Fibroblast of lung (primary cell): ENCODE measurements at places on chromosomes 4 and X.

DNA sequence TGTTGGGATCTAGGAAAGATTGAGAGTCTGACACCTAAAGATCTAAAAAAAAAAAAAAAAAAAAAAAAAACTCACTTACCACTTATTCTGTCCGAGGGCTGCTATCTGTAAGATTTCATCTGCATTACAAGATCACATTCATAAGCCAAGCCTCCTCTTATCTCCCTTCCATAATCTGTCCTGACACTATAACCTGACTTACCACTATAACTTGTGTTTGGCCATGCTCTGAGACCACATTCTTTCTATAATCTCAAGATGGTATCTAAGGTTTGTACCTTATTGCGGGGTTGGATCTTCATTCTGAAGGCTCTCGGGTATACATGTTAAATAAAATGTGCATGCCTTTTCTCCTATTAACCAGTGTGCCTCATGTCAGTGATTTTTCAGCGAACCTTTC lies 144.4 kb downstream of the MAGEB17 start:
- no peaks in the 10 kb centered on the region for H3K4me1 ChIP-seq
- no peaks in the 10 kb centered on the region for H3K36me3 ChIP-seq
- no peak for DNase-seq
- H3K27me3 ChIP-seq, result no peaks in the 10 kb centered on the region

GRCh38 chr4:118849867-118850487 lies 14.1 kb upstream of the SEC24D start:
- no peaks in the 10 kb centered on the region for H3K27me3 ChIP-seq
- H3K27ac ChIP-seq, result no peak overlapping the region
- H3K4me1 ChIP-seq, result peaks cover 2% of the 10 kb centered on the region
- DNase-seq, result no peak
- H3K36me3 ChIP-seq, result no peaks in the 10 kb centered on the region

DNA sequence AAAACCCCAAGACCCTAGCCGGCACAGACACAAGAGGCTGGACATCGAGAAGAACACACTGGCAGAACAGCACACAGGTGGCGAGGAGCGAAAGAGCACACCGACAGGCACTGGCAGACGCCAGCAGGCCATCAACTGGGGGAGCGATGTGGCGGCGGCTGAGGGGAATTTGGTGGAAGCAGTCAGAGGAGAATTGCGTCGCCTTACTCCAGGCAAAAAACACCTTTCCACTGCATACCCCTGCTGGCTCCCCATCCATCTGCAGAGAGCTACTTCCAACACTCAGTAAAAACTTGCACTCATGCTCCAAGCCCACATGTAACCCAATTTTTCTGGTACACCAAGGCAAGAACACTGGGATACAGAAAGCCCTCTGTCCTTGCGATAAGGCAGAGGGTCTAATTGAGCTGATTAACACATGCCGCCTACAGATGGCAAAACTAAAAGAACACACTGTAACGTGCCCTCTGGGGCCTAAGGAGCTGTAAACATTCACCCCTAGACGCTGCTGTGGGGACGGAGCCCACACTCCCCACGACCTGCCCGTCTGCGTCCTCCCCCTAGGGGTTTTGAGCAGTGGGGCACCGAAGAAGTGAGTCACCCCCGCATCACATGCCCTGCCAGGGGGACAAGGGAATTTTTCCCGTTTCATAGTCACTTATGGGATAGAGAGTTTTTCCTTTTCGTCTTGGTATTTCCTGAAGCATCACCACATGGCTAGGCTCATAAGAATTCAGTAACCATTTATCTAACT lies 262.3 kb downstream of the KCTD8 start:
- DNase-seq, result no peak
- H3K27ac ChIP-seq, result no peak overlapping the region
- no peaks in the 10 kb centered on the region for H3K4me1 ChIP-seq
- no peaks in the 10 kb centered on the region for H3K36me3 ChIP-seq

GRCh38 chr4:13455411-13455810 lies 28.7 kb downstream of the RAB28 start:
- no peak overlapping the region for H3K4me3 ChIP-seq
- DNase-seq, result peak; percentile 83

DNA sequence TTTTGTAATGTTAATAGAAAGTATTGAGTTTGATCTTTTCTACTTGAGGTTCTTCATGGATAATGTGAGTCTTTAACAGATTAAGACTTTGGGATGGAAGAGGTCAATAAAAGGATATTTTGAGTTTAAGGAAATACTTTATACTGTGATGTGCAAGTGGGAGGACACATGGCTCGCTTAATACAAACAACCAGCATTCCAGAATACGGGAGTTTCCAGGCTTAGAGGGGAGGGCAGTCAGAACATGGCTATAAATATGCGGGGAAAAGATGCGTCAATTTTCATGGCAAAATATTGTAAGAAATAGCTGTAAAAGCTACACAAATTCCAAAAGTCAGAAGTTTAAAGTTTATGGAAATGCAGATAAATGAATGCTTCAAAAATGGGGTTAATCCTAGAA lies 192.3 kb downstream of the AASDH start:
- H3K4me1 ChIP-seq, result no peaks in the 10 kb centered on the region
- H3K27me3 ChIP-seq, result no peaks in the 10 kb centered on the region
- no peak overlapping the region for H3K4me3 ChIP-seq
- H3K27ac ChIP-seq, result no peak overlapping the region
